CD4-positive, alpha-beta T cell treated with Interleukin-15 for 4 hours (primary cell): ENCODE measurements at places on chromosomes 4 and X.
A peak's percentile ranks its signal among the peaks of the same experiment; 100 is the strongest.

DNA sequence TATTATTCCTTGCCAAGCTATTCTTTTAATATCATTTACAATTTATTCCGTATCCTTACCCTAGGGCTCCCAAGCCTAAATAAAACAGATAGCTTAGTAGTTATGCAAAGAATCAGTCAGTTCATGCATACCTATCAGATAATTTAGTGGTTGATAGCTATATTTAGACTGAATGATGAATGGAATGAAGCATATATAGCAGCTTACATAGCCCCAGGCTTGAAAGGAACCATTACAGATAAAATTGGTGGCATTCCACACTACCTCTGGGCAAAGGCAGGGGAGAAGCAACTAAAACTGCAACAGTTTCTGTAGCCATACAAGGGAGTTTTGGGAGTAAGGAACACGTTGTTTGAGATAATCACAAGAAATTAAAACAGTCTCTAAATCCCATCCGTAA is 2.7 kb downstream of the ACE2 start:
- no peak for DNase-seq

DNA sequence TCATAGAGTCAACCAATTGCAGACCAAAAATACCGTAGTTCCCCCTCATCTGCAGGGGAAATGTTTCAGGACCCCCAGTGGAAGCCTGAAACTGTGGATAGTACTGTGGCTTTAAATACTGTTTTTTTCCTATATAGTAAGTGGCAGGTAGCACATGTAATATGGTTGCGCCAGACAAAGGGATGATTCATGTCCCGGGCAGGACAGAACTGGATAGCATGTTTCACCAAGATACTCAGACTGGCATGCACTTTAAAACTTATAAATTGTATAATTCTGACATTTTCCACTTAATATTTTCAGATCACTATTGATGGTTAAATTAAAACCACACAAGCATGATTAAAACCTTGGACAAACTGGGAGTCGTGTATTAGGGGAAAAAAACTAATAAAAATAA is 276.3 kb upstream of the AGA start:
- no peak for DNase-seq

DNA sequence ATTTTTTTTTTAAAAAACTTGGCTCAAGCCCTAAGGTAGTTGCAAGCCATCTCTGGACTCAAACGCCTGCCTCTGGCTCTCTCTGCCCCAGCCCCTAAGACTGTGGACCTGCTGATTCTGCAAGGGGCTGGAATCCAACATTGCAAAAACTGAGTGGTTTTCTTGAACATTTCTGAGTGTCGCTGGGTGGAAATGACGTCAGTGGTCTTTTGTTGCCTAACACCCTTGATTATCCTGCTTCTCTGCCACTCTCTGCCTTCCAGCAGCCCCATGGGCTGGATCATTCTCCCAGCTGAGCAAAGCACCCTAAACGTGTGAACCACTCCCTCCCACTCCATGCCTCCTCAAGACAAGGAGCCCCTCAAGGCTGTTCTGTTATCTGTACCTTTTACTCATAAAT is 16.6 kb downstream of the BST1 start:
- DNase-seq, result no peak

DNA sequence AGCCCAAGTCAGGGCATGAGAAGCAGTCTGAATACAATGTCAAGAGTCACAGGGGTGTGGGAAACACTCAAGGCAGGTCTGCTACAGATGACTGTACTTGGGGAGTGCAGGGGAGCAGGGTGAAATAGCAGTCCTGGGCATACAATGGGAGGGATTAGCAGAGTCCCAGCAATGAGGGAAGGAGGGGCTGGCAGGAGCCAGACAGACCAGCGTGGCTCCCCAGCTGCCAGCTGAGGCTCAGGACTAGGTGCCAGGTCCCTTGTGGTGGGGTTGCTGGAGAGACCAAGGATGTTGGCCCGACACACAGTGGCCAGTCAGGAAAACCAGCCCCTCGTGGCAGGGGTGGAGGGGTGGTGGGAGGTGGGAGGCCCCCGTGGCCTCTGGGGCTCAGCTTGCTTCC is 86.6 kb downstream of the RTL5 start:
- DNase-seq, result no peak

GRCh38 chr4:143215873-143216272 is 31.2 kb downstream of the USP38 start:
- DNase-seq, result no peak

GRCh38 chr4:22504447-22504846 is 11.4 kb downstream of the ADGRA3 start:
- no peak for DNase-seq

GRCh38 chr4:4727536-4727935 is 131.9 kb upstream of the MSX1 start:
- DNase-seq, result no peak

GRCh38 chrX:134741746-134742145 is 83.5 kb upstream of the PLAC1 start:
- no peak for DNase-seq

GRCh38 chrX:150574559-150575418 is 6.4 kb downstream of the MTM1 start:
- no peak for DNase-seq

GRCh38 chr4:41665636-41666207 is 82.8 kb downstream of the PHOX2B start:
- no peak for DNase-seq

DNA sequence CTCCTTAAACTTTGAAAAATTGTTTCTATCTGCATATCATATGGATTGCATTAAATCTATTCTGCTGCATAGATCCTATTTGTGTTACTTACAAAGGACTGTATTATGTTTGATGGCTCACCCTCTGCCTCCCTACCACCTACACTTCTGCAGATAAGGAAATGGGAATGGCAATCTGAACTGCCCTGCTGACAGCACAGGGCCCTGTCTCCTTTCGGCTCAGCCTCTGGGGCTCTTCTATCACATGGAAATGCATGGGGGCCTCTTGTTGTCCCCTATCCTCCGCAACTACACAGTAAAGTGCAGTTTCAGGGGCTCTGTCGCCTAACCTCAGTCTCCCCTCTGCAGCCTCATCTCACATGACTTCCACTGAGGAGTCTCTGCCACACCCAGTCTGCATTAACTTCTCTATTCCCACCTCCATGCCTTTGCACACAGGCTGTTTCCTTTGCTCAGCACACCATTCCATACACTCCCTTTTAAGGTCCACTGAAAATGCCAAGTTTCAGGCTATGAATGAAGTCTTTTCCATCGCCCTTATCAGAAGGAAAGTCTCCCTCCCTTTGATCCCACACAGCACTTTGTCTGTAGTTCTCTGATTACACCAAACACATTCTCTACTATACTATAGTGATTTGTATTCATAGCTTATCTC is 12.5 kb downstream of the RELL1 start:
- DNase-seq, result no peak

GRCh38 chr4:80732010-80732409 is 298.5 kb upstream of the BMP3 start:
- no peak for DNase-seq

DNA sequence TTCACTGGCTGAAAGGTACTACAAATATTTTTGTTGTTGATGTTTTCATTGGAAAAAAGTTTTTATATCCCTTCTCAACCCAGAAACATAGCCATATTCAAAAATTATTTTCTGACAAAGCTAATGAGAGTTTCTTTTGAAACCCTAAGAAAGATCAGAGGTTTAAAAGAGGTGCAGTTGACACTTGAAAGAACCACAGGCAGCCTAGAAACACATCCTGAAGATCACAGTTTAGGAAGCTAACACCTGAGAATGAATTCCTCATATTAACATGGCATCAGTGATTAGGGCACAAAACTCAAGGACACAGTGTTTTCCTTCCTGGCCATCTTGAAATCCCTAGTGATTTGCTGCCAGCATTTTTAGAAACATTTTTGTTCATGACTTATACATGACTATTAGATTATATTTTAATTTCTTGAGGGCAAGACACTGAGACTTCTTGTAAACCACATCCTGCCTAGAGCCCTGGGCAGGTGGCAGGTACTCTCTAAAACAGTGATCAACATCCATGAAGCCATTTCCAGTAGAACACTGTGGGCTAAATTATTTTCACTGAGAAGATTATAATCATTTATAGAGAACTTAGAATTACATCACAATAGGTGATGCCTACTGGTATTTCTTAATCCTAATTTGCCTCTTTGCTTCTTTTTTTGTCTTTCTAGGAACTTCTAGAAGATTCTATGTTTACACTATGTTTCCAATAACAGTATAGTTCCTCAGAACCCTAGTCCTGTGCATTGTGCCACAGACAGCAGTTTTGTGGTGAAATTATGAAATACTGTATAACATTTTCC is 80.0 kb downstream of the ARSJ start:
- peak; percentile 65 for DNase-seq

DNA sequence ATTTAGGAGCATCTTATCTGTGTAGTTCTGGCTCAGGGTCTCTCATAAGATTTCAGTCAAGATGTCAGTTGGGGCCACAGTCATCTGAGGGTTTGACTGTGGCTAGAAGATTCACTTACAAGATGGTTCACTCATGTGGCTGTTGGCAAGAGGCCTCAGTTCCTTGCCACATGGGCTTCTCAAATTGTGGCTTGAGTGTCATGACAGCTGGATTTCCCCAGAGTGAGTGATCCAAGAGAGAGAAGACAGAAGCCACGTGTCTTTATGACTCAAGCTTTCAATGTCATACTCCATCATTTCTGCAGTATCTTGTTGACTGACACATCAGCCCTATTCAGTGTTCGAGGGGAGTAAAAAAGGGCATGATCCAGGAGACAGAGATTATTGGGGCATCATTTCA is 131.3 kb upstream of the AP1S2 start:
- DNase-seq, result no peak

DNA sequence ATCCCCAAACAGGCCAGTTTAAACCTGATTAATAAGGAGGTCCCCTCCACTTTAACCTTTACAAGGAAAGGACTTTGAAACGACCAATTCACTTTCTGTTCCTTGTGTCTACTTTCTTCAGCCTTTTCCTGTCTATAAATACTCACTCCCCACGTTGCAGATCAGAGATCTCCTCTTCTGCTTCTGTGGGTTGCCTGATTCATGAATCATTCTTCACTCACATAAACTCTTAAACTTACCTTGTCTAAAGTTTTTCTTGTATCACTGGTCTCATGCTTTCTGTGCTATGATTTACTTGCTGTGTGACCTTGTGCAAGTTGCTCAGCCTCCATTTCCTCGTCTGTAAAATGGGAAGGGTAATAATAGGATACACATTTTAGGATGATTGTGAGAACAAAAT is 236.1 kb downstream of the QDPR start:
- DNase-seq, result no peak

- DNase-seq, result no peak
Observed at GRCh38 chr4:2362266-2363055, 56.0 kb downstream of the ZFYVE28 start.

GRCh38 chr4:184641451-184641850 is 7.8 kb downstream of the CASP3 start:
- no peak for DNase-seq

DNA sequence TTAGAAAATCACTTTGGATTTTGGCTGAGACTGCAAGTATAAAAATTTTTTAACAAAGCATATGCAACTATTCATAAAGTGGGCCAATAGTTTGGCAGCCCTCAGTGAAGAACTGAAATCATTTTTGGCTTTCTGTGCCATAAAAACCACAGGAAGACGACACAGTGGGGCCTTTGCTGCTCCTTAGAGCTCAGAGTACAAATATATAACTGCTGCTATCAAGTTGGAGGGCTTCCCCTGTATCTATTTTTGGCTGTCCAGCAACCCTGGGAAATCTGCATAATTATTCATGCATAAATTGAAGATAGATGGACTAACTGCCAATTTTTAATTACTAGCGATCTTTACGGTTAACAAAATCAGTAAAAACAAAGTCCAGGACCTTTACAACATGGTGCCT is 51.5 kb upstream of the FTHL17 start:
- no peak for DNase-seq

- no peak for DNase-seq
Observed at GRCh38 chrX:39577206-39577984, 520.4 kb downstream of the BCOR start.

DNA sequence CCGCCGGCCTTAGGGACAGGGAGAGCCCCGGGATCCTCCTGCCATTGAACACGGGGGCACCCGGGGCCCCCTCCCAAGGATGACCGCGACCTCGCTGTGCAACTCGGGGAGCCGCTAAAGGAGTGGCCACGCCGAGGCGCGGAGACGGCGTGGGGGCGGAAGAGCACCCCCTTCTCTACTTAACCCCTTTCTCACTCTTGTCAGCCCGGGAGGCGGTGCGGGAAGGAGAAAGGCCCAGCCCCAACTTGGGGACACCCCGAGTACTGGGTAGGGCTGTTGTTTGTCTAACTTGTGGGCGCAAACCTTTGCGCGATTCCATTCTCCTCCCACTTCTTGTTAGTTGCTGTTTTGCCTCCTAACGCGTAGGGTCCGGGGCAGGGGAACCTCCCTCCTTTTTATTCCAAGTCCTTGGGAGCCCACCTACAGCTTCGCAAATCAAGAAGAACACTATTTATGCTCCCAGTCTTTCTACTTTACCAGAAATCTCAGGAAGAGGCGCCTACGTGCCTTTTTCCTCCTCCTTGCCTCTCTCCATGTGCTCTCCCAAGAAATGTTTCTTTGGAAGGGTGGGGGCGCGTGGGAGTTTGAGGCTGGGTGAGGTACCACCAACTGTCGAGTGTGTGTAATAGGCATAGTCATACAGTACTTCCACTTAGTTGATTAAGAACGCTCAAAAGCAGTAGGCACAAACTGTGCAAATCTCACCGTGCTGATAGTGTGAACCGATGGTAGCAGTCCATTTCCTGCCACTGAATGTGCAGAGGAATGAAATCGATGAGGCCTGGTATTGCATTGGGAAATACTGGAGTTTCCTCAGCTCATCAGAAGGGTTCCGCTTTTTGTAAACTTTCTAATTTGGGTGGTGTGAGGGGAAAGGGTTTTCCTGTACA is 813 bp downstream of the DIAPH2 start:
- DNase-seq, result peak; percentile 25

DNA sequence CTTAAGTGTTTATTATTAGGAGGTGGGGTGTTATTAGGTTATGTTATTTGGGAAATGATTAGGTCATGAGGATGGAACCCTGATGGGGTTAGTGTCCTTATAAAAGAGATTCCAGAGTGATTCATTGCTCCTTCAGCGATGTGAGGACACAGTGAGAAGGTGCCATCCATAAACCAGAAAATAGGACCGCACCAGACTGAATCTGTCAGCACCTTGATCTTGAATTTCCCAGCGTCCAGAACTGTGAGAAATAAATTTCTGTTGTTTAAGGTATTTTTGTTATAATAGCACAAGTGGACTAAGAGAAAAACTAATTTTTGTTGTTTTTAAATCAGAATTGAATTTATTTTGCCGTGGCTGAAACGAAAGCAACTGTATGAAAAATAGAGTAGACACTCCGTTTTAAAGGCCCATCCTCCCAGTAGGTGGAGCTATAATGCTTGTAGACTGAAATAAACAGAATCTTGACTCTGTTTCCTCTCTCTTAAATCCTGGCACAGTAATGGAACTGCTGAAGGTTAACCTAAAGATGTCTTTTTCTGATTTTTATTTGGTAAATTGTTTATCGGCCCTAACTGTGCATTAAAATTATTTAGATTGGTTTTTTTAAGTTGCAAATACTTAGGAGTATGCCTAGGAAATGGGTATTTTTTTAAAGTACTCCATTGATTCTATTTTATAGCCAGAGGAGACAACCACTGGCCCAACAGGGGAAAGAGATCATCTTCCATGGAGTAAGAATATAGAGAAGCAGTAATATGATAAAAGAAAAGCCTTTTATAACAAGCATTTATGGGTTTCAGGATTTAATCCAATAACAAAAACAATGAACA is 133.2 kb upstream of the ADAMTS3 start:
- peak; percentile 29 for DNase-seq
